Pulmonary artery endothelial cell (primary cell): ENCODE measurements at places on chromosomes 7 and 10.

GRCh38 chr10:86234107-86234506, 132.5 kb downstream of the GRID1 start:
- no peak for DNase-seq

GRCh38 chr7:98930464-98930863, 52.1 kb downstream of the TRRAP start:
- DNase-seq: no peak

GRCh38 chr10:96960872-96961271, 128.8 kb downstream of the LCOR start:
- no peak for DNase-seq

- no peak for DNase-seq
Observed at GRCh38 chr7:74544706-74545469, 91.2 kb downstream of the GTF2IRD1 start.

GRCh38 chr7:1917221-1918062, 247.4 kb downstream of the ELFN1 start:
- no peak for DNase-seq

DNA sequence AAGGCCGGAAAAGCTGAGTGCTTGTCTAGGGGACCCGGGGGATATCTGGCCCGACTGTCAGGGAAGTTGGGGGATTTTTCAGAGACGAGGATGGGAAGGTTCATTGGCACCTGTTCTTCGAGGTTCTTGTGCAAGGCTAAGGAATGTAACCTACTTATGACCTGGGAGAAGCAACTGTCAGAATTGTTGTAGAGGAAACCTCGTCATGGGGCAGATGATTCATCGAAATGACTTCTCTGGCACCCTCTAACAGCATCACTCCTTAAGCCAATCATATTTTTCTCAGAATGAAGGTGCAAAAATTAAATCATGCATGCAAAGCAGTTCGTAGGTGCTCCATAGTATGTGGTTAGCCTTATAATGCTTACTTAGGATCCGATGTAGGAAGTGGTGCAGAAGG, 58.6 kb downstream of the PLXDC2 start:
- DNase-seq: no peak

DNA sequence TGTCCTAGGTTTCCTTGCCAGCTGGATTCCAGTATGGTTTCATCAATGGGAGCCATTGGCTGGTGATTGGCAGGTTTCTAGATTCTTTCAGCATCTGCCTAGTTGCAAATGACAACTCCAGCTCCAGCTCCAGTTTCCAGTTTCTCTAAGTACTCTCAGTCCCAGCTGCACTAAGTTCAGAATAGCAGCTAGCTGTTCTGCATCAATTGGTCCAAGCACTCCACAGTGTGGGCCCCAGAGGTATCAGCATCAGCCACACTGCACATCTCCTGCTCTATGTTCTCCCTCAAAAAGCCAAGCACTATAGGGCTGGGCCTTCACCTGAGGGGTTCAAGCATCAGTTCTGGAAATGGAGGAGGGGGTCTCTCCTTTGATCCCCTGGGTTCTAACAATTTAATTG, 143.4 kb downstream of the VPS50 start:
- DNase-seq: no peak

DNA sequence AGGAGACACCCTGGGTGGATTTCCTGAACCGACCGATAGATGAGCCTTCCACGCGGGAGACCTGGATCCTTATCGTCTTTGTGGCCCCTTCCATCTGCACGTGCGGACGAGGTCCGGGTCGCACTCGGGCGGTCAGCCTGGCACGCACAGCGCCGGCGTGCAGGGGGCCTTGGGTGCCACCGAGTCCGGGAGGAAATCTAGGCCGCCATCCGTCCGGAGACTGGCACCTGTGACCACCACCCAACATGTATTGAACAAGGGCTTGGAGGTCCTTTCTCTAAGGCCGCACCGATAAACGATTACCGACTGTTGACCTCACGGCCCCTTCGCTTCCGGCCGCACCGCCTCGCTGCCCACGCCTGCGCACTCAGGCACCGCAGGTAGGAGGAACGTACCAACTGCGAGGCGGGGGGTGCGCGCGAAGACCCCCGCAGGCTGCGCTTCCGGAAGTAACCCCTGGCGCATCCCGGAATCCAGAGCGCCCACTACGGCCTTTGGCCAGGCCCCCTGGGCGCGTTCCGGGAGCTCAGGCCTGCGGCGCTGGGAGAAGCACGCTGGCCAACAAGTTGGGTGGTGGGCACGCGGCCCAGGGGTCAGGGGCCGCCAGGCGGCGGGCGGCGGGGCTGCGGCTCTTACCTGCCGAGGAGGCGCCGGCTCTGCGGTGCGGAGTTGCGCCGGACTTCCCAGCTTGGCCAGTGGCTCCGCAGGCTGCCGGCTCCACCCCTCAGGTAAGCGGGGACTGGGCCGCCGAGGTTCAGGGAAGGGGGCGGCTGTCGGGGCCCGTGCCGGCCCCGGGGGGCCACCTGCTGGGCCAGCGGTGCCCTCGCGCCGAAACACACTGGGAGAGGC, at the start of the genes ACTR3C and LRRC61:
Gene ACTR3C (minus strand): TSS at position 713 of the 849 bp plus-strand sequence. CDS start 28,249 bp downstream, outside the sequence.
Gene LRRC61 (plus strand): TSS at position 523 of the 849 bp plus-strand sequence. CDS start 13,507 bp downstream, outside the sequence.
- DNase-seq: no peak

DNA sequence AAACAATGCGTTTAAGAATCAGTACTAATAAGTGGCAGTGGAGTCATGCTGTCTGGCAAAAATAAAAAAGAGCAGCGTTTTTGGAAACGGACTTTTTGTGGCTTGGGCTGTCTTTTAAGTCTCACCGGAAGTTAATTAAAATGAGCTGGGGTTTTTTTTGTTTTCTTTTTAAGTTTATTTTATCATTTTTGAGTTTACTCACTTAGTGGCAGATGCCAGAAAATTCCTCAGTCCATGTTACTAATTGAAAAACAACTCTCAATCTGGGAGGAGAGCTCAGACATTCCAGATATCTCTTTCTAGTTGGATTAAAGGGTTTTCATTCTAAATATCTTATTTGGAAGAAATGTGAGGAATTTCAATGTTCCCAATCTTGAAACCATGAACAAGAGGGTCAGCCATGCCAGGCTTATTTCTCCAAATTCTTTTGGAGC, 133.8 kb upstream of the AGR3 start:
- DNase-seq: no peak

- peak; percentile 4 for DNase-seq
Observed at GRCh38 chr7:25216837-25217236, 11.4 kb downstream of the NPVF start.

DNA sequence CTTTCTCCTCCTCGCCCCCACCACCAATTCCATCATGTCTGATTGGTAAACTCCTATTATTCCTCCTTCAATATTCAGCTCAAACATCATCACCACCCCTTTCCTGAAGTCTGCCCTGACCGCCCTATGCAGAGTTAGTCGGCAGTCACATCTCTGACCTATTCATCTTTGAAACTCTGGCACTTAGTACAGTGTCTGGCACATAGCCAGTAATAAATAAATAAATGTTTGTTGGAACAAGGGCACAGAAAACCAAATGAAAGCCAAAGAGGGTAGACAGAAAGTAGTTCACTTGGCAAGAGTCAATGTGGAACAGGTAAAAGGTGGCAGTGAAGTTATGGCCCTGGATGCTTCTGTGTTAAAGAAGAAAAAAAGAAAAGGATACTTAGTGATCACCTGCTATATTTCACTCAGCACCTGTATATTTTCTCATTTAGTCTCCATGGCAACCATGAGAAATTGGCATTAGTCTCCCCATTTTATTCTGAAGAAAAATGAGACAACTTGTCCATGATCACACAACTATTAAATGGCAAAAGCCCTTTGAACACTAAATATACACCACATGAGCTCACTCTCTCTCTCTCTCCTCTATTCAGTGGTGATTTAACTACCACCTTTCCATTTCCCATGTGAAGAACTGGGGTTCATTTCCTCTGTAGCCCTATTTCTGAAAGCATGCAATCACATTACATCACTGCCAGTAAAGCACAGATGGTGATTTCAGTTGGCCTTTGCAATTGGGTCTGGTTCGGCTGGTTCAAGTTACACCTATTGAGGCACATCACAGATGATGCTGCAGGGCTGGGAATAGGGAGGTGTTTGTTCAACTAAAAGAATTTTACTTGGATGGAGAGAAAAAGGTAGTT, 25.3 kb downstream of the CHCHD3 start:
- DNase-seq: no peak

GRCh38 chr10:53239873-53240272, 467.3 kb upstream of the MBL2 start:
- no peak for DNase-seq

- DNase-seq: no peak
Observed at GRCh38 chr10:3500408-3500856, 284.6 kb downstream of the KLF6 start.

- no peak for DNase-seq
Observed at GRCh38 chr7:48180981-48181380, 9.7 kb downstream of the ABCA13 start.

- no peak for DNase-seq
Observed at GRCh38 chr7:89800761-89801160, 353.5 kb upstream of the STEAP1 start.

DNA sequence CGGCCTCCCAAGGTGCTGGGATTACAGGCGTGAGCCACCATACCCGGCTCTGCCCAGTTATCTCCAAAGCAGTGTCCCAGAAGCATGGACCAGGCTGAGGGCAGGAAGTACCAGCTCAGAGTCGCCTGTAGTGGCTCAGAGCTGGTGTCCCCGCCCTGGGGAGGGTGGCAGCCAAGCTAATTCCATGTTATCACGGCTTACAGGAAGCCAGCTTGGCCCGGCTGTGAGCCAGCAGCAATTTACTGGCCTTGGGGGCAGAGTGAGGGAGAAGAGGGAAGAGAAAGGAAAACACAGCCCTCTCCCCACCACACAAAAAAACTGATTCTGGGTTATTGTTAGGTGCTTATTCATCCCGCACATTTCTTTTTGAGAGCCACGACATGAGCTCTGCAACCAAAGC, 88.1 kb downstream of the HIP1 start:
- DNase-seq: peak; percentile 41

DNA sequence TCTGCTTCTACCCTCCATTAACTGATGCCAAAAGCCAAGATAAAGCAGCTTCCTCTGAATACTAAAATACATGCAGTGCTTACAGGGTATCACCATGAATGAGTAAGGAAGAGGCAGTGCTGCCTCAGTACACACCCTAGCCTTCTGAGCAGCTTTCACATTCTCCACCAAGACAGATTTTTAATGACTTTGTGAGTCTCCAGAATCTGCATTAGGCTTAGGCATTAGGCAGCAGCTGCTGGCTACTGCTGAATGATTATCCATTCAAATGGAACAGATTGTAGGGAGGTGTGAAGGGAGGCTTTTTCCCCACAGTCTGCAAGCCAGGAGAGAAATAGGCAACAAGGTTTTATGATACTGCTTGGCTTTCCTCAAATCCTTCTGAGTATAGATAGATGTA, 1226.7 kb upstream of the LRRN3 start:
- no peak for DNase-seq

DNA sequence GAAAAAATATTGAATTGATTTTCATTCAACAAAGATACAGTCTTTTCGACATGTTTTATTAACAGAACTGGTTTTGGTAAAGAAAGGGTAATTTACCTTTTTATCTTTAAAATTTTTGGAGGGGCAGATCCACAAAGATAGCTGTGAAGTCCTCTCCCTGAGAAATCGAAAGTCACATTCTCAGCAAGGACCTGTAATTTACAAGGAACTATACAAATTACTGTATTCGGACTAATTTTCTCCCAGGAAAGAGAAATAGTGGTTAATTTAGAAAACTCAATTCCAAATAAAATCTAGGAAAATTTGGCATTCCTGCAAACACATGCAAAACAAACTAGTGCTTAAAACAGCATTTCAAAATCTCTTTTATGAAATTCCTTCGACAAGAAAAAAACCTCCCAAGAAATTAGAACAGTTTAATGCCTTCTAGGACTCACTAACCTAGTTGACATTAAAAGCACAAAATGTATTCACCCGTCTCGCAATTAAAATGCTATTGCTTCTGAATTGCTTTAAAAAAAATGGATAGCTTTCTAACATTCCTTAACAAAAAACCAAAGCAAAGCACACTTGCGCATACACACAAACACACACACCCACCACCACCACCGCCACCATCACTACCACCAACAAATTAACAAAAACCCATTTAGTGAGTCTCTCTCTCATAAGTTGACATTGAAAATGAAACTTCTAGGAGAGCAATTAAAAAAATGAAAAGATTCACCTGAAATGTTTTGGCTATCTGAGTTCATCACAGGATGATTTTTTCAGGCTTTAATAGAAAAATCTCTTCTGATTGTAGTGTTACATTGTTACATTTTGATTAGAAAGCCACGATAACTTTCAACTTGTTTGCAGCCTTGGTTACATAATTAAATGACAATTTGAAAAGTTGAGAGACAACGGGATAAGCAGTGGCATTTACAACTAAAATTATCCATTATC, 4.0 kb upstream of the NKX2-3 start:
- DNase-seq: no peak

- no peak for DNase-seq
Observed at GRCh38 chr10:52755297-52756062, 17.1 kb downstream of the MBL2 start.

GRCh38 chr10:35792291-35792690, 150.2 kb upstream of the FZD8 start:
- no peak for DNase-seq

DNA sequence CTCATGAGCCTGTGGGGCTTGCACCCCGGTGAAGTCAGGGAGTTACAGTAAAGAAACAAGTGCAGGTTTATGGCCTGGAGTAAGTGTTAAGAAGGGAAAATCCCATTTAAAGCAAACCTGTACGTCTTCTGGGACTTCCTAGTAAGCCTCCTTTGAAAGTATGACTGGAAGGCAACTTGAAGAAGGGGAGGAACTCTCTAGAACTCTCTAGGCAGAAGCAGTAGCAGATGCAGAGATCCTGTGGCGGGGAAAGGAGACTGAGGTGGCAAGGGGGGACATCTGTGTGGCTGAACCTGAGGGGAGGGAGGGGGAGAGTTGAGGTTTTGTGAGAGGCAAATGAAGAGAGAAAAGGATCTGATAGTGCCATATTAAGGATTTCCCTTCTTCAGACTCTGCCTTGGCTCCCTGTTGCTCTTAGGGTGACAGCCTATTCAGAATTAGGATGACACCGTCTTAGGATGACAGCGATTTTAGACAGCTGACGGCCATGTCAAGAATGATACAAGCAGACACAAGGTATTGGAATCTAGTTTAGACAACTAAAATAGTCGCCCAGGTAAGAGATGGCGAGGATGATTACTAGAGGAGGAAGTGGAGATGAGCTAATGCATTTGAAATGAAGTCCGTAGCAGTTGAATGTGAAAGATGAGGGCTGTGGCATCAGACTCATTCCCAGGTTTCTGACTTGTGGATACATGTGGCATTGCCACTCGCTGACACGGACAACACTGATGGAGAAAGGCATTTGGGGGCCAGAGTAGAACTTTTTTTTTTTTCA, 29.0 kb downstream of the CUL1 start:
- DNase-seq: no peak

DNA sequence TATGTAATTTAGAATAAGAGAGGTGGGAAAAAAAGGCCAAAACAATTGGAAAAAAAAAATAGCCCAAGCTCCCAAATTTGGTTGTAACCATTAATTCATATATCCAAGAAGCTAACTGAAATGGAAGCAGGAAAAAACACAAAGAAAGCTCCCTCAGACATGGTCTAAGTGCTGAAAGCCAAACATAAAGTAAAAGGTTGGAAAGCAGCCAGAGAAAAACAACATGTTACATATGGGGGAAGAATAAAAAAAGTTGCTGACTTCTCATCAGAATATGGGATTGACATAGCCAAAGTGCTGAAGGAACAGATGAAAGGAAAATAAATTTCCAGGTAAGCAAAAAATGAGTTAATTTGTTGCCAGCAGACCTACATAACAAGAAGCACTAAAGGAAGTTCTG, 40.3 kb downstream of the PDZD8 start:
- DNase-seq: no peak
